ENCODE measurements at places on chromosomes 7 and 10.

GRCh38 chr7:99557196-99557607 lies 1.2 kb upstream of the ZNF655 start:
- no peak for DNase-seq

GRCh38 chr7:66535414-66536329 lies 93.0 kb upstream of the KCTD7 start:
- no peak for DNase-seq

DNA sequence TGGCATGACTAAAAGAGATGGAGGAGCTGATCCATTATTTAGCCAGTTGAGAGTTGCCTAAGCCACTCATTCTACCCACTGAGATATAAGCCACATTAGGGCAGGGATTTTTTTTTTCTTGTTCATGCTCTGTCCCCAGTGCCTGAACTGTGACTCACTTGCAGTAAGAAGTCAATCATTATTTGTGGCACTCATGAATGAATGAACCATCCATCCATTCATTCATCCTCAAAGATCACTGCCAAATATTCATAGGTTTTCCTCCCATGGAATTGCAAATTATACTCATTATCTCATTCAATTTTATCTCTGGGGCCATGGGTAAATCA lies 22.8 kb upstream of the ARID5B start:
- DNase-seq: no peak

DNA sequence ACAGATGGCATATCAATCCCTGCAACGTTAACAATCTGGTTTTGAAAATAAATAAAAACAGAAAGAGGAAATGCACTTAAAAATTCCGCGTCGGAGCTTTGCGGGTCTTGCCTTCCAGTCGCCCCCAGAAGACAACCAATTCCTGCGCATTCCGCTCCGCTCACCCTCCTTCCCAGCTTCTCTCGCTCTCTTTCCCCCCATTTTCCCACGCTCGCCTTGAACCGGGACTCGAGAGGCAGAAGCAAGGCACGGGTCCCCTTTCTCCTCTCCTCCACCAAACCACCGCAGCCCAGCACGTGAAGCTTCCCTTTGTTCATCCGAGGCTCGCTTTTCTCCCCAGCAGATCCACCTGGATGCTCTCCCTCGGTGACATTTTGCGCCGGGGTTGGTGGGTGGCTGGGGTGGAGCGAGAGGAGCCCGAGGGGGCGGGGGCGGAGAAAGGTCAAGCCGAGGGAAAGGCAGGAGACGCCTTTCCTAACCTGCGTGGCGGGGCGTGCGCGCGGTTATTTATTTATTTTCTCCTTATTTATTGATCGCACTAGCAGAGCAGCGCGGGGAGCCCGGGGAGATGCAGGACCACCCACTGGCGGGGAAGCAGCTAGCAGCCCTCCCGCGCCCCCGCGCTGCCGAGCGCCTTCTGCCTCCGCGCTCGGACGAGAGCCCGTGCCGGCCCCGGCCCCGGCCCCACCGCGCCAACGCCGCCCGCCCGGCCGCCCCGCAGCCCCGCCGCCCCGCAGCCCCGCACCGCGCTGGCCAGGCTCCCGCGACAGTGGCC lies at the start of gene KCND2:
Gene KCND2 (plus strand): TSS at position 475 of the 775 bp plus-strand sequence.
- no peak for DNase-seq

DNA sequence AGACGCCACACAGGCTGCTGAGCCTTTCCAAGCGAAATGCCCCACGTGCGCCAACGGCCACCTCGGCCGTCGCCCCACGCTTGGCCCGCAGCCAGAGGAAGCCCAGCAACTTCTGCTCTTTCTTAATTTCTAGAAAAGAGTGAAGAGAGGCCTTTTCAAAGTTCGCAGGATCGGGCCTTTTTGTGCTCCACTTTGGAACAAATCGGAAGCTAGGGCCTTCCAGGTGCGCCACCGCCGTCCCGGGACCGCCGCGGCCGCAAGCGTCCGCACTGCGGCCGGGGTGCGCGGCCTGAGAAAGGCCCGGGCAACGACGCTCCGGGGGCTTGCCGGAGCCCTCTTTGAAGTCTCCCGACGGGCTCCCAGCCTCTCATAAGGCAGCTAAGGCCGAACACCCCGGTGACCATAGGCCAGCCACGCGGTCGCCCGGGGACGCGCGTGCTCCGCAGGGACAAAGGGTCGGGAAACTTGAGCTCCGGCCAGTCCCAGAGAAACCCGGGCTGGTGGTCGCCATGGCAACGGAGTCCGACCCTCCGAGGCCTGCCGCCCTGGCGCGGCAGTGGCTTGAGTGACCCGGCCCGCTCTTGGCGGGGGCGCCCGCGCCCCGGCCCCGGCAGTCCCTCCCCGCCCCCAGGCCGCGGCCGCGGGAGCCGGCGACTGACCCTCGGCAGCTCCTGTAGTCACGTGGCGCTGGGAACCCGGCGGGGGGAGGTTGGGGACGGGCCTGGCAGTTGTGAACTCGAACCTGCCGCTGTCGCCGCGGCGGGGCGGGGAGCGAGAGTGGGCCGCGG lies at the start of gene REPIN1:
Gene REPIN1 (plus strand): TSS at position 727 of the 788 bp plus-strand sequence. CDS start 890 bp downstream, outside the sequence.
- DNase-seq: peak; percentile 85

Measured in AG10803 (cell line).